ENCODE measurements at places on chromosomes 7 and 10. TPM values are rescaled to one million over a fixed set of nuclear protein-coding genes. Genes with fewer than 3 reads are reported as not detected.

PRSS2 gene
- not detected for total RNA-seq

SMKR1 gene
- total RNA-seq, result not detected

DNA sequence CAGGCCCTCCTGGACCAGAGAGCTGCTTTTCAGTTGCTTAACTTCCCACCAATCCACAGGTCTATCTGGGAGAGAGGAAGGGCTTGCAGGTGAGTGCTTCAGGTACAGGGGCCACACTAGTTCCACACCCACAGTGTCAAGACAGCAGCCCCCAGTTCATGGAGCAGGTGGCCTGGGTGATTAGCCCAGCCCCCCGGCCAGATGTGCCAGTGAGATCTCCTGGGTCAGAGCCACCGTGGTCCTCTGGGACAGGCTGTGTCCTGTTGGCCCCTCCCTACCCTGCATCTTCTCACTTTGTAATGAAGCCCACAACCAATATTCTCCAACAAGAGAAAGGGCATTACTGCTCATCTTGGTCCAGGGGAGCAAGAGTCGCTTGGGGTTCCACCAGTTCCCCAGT lies 30.6 kb downstream of the DRGX start:
- no peaks in the 10 kb centered on the region for H3K4me1 ChIP-seq
- H3K4me3 ChIP-seq, result no peak overlapping the region
- no peaks in the 10 kb centered on the region for H3K36me3 ChIP-seq
- DNase-seq, result peak; percentile 44
- H3K27me3 ChIP-seq, result no peaks in the 10 kb centered on the region

DNA sequence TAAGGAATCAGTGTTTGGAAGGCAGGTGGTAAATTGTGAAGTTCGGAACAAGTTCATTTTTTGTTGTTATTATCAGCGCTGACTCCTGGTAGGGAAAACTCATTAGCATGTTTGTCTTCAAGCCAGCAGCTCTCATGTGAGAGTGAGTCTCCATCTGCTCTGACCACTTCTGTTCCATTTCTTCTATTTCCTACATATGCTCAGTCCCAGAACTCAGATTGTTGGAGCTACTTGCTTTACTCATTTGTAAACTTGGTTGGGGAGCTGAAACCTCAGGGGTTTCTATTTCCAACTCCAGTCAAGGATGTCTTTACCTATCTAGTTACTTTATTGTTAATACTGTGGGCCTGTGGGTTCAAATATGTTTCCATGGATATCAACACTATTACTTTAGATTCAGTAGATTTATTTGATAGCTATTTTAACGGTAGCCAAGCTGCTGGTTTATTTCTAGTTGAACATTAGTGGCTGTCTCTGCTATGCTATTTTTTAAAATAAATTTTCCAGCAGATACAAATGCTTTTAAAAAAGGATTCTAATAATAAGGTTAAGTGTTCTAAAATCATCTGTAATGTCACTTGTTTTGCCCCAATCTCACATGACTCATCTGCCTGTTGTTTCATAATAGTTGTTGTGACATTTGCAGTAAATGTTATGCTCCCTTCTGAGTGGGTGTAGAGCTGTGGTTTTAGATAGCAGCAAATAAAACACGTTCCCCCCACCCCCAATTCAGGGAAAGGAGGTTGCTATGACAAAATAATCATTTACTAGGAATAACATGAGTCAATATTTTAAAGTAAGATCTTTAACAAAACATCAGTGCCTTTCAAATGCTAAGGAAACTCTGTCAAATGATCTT lies 143.3 kb downstream of the HDAC9 start:
- H3K27me3 ChIP-seq, result no peaks in the 10 kb centered on the region
- H3K4me3 ChIP-seq, result no peak overlapping the region
- H3K4me1 ChIP-seq, result peaks cover 11% of the 10 kb centered on the region
- peak overlapping the region; percentile 17 for H3K27ac ChIP-seq
- no peak for DNase-seq

DNA sequence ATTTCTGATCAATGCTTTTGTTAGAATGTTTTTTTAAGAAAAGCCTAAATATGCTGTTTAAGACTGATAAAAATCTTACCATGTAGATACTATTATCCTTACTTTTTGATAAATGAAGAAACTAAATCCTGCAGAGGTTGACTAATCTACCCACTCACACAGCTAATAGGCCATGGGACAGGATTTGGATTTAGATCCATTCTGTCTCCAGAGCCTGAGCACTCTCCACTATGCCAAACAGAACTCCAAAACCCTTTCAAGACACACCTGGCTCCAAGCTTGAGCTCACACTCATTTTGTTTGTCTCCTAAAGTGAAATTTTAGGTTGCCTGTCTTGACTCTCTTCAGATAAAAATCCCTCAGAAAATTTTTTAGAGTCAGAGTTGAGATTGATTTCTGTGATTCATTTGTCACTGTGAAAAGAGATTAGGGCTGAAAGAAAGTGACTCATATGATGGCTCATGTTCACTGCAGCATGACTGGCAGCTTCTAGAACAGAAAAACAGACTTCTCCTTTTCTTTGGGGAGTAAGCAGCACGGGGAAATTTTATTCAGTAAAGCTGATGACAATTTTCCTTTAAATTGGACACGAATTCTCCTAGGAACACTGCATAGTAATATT lies 132.3 kb upstream of the POT1 start:
- no peak overlapping the region for H3K27ac ChIP-seq
- H3K4me1 ChIP-seq, result no peaks in the 10 kb centered on the region
- H3K27me3 ChIP-seq, result no peaks in the 10 kb centered on the region
- no peak overlapping the region for H3K4me3 ChIP-seq
